ENCODE measurements at places on chromosomes 7 and 10. TPM values are rescaled to one million over a fixed set of nuclear protein-coding genes. Genes with fewer than 3 reads are reported as not detected.

CRHR2 gene
- not detected for total RNA-seq

GPAM gene
- 32.9 TPM for total RNA-seq

GRCh38 chr7:51357821-51358220 is 41.2 kb upstream of the COBL start:
- H3K27ac ChIP-seq, result no peak overlapping the region
- H3K36me3 ChIP-seq, result no peaks in the 10 kb centered on the region
- H3K27me3 ChIP-seq, result no peaks in the 10 kb centered on the region
- DNase-seq, result no peak
- no peaks in the 10 kb centered on the region for H3K4me1 ChIP-seq

- peak overlapping the region; percentile 55 for H3K4me3 ChIP-seq
- H3K27me3 ChIP-seq, result no peaks in the 10 kb centered on the region
- no peaks in the 10 kb centered on the region for H3K36me3 ChIP-seq
Observed at GRCh38 chr7:11831156-11831735, 752 bp downstream of the THSD7A start.

DNA sequence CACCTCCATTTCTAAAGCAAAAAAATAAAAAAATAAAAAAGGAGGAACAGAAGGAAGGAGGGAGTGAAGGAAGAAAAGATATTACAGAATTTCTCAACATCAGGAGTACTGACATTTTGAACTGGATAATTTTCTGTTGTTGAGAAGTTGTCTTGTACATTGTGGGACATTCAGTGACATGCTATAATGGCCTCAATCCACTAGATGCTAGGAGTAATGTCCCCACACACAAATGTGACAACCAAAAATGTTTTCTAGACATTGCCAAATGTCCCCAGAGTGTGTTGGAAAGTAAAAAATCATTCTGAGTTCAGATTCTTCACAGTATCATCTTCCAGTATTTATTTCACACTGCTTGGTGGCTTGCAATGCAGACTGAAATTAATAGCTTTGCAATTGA is 6.5 kb downstream of the ZNF438 start:
- H3K4me1 ChIP-seq, result peaks cover 7% of the 10 kb centered on the region
- H3K36me3 ChIP-seq, result no peaks in the 10 kb centered on the region
- H3K4me3 ChIP-seq, result no peak overlapping the region
- H3K27ac ChIP-seq, result peak overlapping the region; percentile 91

All from thyroid gland (tissue), 4 donors.